Osteocyte (in vitro differentiated cells): ENCODE measurements at places on chromosomes 1 and 21. TPM values are rescaled to one million over a fixed set of nuclear protein-coding genes. Genes with fewer than 3 reads are reported as not detected.

The CDC42BPA gene
- total RNA-seq = 92.8 and 95.7 TPM in 2 replicates

The TPTE gene
- not detected in 2 replicates for total RNA-seq

- no peak for DNase-seq
These were observed 117.9 kb downstream of the DMRTB1 start for GRCh38 chr1:53576866-53577760.

DNA sequence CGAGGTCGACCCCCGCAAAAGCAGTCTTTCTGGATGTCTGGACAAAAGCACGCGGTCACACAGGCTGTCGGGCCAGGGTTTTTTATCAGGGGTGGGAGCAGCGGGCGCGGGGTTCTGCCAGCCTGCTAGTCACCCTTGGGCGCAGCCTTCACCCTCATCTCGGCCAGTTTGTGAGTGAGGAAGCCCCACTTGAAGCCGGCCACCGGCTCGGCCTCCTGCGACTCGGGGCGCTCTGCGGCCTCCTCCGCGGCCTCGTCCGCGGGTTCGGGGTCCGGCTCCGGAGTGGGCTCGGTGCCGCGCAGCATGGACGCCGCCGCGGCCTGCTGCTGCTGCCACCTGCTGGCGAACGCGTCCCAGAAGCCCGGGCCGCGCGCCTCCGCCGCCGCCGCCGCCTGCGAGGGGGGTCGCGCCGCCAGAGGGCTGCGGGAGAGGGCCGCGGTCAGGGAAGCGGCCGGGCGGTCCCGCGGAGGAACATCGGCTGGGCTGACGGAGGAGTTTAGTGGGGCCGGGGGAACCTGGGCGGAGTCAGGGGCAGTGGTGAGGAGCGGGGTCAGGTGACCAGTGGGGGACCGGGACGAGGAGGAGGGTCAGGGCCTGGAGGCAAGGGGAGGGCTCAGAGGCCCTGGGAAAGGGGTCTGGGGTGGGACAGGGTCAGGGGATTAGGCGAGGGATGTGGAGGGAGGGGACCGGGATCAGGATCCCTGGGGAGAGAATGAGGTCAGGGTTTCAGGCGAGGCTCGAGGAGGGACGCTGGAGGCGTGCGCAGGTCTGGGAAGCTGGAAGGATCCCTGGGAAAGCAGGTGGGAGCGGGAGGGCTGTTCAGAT, 4.5 kb downstream of the C1orf232 start:
- no peak for DNase-seq

DNA sequence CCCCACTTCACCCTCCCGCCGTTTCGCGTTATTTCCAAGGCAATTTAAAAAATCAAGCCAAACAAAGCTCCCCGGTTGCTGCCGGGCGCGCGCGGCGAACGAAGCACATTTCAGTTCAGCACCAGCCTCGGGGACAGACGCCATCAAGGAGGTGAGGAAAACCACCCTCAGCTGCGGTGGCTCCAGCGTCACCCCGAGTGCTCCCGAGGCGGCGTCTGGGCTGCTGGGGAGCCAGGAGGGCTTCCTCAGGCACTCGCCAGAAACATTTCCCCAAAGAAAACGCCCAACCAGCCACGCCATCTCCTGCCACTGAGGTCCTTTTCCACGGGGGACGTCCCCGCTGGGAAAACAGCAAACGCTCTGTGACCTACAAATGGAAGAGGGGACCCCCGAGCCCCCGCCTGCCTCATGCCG, 623 bp downstream of the GNG4 start:
- DNase-seq = peak; percentile 85

- DNase-seq = no peak
These were observed 111.1 kb upstream of the KCNE2 start for GRCh38 chr21:34252751-34253150.

DNA sequence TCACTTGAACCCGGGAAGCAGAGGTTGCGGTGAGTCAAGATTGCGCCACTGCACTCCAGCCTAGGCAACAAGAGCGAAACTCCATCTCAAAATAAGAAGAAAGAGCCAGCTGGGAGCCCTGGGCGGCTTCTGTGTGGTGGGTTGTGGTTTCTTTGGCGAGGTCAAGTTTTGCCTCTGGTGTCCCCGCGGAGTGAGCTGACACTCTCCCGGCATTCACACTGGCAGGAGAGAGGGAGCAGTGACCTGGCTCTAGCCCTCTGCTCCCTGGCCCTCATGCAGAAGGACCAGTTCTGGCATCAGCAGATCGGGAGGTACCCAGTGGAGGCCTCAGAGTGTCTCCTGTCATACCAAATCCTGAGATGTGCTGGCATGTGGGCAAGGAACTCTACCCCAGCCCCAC, 81.0 kb upstream of the VAMP3 start:
- DNase-seq = no peak

GRCh38 chr1:222652676-222653075, 34.8 kb downstream of the MIA3 start:
- DNase-seq = no peak

- no peak for DNase-seq
These were observed 249.8 kb downstream of the SETD4 start for GRCh38 chr21:35810431-35810970.

- DNase-seq = peak; percentile 91
These were observed 33.3 kb upstream of the CSF1 start for GRCh38 chr1:109877317-109877771.

DNA sequence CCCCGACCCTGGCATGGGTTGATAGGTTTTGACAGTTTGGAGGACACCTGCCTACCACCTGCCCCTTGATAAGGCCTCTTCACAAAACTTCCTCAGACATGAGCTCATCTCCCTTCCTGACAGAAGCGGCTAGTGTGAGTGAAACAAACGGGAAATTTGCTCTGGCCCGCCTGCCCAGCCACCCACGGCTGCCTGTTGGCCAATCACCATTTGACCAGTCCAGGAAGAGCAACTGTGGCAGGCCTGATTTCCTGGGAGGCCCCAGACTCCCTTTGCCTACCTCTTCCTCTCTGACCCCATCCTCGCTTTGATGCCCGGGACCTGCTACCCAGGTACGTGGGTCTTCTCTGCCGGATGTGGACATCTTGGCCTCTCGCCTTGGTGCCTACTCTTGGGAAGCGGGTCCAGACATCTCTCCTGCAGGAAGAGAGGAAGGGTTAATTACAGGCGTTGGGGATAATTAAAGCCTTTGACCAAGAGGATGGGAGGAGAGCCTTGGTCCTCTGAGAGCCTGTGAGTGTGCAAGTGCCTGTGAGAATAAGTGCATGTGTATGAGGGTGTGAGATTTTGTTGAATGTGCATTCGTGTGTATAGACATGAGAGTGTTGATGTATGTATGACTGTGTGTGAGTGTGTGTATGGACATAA, 1.1 kb upstream of the EPHA2 start:
- DNase-seq = no peak

DNA sequence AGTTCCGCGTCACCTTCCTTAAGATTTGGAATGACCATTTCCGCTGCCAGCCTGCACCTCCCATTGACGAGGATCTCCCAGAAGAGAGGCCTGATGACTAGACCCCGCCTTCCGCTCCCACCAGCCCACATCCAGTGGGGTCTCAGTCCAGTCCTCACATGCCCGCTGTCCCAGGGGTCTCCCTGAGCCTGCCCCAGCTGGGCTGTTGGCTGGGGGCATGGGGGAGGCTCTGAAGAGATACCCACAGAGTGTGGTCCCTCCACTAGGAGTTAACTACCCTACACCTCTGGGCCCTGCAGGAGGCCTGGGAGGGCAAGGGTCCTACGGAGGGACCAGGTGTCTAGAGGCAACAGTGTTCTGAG, 9.8 kb downstream of the MYBPH start:
- no peak for DNase-seq

- DNase-seq = no peak
These were observed 246.4 kb upstream of the ADAMTS5 start for GRCh38 chr21:27213303-27213702.

- DNase-seq = no peak
These were observed 31.8 kb upstream of the CDC14A start for GRCh38 chr1:100320311-100321099.

- no peak for DNase-seq
These were observed 1.5 kb downstream of the LCE3E start for GRCh38 chr1:152565115-152565514.

DNA sequence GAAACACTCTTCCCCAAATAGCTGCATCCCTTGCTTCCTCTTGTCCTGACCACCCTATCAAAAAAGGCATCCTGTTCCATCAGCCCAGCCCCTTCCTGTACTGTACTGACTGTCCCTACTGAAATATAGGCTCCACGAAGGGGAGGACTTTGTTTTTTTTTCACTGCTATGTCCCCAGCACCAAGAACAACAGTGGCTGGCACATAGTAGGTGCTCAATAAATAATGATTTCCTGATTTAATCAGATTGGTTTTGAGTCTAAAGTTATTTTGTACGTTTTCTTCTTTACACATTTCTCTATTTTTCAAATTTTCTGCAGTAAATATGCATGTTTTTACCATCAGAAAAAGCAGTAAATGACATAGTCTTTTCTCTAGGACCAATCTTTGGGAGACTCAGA, 73.9 kb downstream of the CD58 start:
- DNase-seq = no peak

DNA sequence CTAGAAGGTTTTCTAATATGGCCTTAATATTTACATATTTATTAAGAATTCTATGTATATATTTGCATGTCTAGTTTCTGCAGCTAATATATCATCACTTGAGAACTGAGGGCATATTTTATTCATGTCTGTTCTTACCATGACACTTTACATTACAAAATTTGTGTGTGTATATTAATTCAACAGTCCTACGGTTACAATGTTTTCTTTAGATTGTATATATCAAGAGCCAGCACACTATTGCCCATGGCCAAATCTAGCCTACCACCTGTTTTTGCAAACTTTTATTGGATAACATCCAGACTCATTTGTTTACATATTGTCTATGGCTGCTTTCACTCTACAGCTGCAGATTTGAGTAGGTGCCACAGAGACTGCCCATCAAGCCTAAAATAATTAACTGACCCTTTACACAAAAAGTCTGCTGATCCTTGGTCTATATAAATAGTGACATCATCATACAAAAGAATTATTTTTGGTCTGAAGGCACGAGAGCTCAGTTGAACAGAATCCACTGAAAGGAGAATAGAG, 577.4 kb upstream of the PBX1 start:
- no peak for DNase-seq

- DNase-seq = no peak
These were observed 252.3 kb downstream of the FMN2 start for GRCh38 chr1:240343966-240344365.

- DNase-seq = no peak
These were observed 22.5 kb upstream of the GBP5 start for GRCh38 chr1:89295187-89295586.
